ENCODE measurements at places on chromosomes 1 and 21. TPM values are rescaled to one million over a fixed set of nuclear protein-coding genes. Genes with fewer than 3 reads are reported as not detected.

GPR37L1 gene
- total RNA-seq, result not detected

DNA sequence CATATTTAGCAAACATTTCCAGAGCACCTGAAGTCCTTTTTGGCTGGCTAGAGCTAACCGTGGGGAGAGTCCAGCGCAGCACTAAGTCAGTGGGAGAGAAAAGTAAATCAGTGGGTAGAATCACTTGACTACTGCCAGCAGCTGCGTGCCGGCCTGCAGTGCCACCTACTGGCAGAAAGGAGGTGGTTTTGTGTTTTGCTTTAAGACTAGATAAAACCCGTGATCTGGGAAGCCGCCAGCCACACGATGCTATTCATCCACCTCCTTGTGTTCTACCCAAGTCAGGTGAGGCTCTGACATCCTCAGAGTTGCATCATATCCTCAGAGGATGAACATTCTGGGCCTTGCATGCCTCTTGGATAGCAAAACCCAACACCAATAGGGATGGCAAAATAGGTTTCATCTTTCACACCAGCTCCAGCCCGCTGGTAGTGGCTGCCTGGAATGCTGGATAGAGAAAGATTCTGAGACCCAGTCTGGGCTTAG is 14.1 kb upstream of the HEYL start:
- DNase-seq, result peak; percentile 61

F13B gene
- not detected for total RNA-seq

GRCh38 chr1:201356236-201356635 is 21.2 kb downstream of the TNNT2 start:
- no peak for DNase-seq

- no peak for DNase-seq
Measured at GRCh38 chr1:30516485-30516858, 206.9 kb downstream of the MATN1 start.

GRCh38 chr1:172485626-172486025 is 41.8 kb upstream of the PIGC start:
- DNase-seq, result no peak

- DNase-seq, result peak; percentile 7
Measured at GRCh38 chr1:220045356-220046051, 801 bp downstream of the EPRS1 start.

- no peak for DNase-seq
Measured at GRCh38 chr1:181711820-181712219, 228.5 kb downstream of the CACNA1E start.

AADACL3 gene
- not detected for total RNA-seq

DNA sequence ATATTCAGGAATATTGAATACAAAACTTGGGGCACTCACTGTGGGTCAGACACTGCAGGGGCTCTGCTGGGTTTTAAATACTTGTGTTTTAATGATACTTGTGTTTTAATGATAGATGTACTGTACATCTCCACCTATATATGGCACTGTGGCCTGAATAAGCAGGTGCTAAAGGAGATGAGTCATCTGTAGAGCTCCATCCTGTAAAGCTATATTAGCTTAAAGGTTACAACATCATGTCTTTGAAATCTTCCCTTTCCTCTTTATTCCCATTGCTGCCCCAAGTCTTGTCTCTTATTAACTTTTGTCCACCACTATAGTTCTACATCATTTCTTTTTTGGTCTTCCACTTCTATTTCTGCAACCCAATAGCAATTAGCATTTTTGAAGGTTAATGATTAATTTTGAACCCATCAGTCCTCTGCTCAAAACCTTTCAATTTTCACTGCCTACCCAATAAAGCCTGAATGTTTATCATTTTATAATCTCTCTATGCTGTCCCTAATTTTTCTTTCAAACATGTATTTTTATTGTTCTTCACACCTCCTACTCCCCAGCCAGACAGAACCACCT is 113.3 kb upstream of the PTGFR start:
- no peak for DNase-seq
